ENCODE measurements at places on chromosomes 4 and X.

DNA sequence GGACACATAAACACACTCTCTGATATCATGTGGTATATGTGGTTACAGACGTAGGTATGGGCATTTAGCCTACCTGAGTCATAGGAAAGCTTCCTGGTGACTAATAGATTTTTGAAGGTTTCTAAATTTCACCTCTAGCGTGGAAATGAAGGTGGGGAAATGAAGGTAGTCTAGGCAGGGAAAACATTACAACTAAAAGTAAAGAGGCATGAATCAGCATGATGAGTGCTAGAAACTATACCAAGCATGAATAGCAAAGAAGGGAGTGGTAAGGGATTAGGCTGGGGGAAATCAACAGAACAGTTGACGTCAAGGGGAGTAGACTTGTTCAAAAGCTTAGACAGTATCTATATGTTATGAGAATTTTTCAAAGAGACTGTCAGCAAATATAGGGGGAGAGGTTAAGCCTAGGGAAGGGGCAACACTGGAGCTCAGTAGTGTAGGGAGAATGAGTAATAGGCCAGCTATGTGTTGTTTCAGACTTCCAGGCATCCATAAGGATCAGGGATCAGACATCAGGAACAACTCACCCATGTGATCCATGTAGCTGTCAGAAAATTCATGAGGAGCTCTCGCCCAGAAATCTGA, 279.3 kb upstream of the DIPK2B start:
- no peak for DNase-seq

DNA sequence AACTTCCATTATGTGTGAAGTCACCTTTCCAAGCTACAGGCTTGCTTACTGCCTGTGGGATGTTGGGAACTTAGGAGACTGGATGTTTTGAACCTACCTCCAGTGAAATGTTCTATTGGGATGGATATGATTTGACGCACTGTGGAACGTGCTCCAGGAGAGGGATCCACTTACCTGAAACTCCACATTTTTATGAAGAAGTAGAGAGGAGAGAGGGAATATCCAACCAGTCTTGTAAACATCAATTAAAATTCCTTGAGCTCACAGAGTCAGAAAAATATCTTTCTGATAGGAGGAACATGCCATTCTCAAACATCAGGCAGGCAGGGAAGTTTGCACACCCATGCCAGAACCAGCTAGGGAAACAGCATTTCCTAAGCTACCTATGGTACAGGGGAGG, 91.1 kb upstream of the MAOA start:
- DNase-seq, result no peak

- DNase-seq, result no peak
Measured at GRCh38 chr4:38368613-38369012, 295.4 kb upstream of the KLF3 start.

GRCh38 chrX:13287816-13288215, 32.0 kb downstream of the ATXN3L start:
- no peak for DNase-seq

DNA sequence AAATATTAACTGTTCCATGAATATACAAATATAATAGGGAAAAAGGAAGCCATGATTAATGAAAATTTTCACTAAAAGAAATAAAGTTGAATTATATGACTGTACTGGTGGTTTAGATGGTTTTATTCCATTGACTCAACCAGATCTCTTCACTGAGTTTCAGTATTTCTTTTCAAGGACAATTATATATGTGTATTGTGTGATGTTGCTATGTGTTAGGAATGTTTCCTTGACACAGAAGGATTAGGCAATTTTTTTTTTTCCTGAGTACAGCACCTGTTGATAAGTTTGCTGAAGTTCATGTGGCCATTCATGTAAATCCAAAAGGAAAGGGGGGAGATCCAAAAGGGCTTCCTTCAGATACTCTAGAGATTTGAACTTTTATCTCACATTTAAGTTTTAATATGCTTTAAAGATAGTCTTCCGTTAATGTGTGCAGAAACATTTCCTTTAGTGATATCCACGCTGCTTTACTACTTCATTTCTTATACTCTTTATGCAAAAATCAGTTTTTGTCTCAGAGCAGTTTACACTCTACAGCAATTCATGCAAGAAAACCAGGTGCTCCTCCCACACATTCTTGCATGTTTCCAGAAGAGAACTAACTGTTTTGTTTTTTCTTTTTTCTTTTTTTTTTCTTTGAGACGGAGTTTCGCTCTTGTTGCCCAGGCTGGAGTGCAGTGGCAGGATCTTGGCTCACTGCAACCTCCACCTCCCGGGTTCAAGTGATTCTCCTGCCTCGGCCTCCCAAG, 249.1 kb downstream of the RPA4 start:
- no peak for DNase-seq

- no peak for DNase-seq
Measured at GRCh38 chr4:21009956-21010355, 309.7 kb downstream of the PACRGL start.

DNA sequence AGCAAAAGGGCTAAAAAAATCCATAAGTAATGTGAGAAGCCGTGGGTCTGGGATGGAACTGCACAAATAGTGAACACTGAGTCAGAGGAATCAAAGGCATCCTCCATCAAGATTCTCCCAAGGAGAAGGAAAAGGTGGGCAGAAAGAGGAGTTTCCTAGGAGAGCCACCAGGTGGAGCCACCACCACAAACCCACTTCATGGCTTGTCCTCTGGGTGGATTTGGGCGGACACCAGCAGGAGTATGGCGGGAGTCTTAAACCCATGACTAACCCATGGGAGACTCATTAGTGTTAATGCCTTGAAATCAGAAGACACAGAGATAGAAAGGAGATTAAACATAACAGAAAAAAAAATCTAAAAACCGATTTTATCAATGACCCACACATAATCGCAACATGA, 147.7 kb downstream of the SH3KBP1 start:
- no peak for DNase-seq

DNA sequence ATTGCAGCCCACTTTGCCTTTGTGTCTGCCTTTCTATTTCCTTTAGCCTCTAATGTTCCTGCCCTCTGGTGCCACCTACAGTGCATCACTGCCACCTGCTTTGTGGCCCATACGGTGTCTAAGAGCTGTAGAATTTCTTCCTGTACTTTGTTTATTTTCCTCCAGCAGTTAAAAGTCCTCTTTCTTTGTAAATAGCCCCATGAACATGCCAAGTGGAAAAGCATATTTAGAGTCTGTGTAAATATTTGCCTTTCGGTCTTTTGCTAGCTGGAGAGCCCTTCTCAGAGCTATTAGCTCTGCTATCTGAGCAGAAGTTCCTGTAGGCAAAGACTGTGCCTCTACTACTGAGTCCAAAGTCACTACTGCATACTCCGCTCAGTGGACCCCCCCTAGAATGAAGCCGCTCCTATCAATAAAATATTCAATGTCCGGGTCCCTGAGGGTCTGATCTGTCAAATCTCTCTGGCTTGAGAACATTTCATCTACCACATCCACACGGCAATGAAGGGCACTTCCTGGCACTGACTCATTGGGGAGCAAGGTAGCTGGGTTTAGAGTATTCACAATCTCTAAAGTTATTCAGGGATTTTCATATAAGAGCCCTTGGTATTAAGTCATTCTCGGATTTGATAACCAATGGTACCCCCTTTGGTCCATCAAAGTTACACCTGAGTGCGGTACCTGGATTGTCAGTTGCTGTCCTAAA, 36.3 kb downstream of the SULT1E1 start:
- DNase-seq, result no peak

DNA sequence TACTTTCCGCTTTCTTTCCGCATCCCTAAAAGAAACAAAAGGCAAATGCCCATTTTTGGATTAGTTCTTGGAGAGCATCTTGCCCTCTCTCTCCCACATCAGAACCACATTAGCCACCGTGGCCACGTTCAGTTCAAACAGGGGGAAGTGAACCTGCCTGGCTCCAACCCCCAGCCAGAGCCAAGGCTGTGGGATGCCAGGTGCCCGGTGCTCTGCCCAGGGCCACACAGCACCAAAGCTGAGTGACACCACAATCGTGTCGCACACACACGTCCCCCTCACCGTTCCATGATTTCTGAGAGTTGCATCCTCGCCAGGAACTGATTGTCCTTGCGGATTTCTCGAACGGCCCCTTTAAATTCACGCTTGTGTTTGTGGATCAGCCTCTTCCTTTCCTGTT, 24.3 kb downstream of the NOP14 start:
- no peak for DNase-seq

DNA sequence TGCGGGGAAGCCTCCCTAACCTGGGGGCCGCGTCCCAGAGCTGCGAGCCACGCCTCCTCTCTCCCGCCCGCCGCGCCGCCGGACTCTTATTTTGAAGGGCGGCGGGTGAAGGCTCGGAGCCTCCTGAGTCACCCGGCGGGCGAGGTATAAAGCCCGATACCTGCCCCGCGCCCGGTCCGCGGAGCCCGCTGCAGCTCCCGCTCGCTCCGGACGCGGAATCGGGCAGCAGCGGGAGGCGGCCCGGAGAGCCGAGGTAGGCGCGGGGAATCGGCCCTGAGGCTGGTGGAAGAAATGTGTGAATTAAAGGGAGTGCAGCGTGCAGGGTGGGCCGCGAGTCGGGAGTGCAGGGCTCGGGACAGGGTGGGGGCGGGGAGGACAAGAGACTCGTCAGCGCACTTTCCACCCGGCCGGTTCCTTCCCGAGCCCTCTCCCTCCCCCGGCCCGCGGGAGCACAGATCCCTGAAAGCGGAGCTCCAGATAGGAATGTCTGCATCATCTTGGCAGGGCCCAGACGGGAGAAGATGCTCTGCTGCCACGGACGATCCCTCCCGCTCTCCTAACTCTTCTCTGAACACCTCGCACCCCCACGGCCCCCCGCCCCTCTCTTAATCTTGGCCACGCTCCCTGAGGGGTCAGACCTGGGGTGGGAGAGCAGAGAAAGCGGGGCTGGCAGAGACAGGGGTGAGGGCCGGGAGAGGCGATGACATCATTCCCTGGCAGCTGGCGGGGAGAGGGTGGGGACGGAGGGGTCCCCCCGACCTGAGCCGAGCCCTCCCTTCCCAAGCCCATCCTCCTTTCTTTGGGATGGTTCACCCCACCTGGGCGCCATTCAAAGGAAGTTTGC, 177.9 kb downstream of the CBR4 start:
- no peak for DNase-seq

DNA sequence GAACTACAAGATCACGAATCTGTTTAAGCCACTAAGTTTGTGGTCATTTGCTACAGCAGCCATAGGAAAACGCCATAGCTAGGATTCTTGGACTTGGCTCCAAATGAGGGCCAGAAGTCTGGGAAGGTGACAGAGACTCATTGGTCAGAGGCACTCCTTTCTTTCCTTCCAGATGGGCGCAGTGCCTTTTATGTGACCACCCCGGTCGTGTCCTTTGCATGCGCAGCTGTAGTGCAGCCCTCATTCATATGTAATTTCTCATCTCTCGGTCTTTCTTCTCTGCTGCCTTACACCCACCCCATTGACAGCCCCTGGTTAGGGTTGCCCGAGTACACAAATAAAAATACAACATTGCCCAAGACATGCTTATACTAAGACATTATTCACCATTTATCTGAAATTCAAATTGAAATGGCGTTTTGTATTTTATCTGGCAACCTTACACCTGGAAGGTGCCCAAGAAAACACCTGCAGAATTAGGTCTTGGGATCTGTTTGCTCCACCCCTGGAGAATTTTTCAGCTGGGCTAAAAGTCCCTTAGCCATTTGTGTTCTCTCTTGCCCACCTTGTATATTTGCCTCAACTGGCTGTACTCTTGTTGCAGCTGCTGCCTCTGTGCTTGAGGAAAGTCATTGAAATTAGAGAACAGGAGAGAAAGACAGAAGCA, 21.9 kb downstream of the CCKAR start:
- DNase-seq, result no peak

DNA sequence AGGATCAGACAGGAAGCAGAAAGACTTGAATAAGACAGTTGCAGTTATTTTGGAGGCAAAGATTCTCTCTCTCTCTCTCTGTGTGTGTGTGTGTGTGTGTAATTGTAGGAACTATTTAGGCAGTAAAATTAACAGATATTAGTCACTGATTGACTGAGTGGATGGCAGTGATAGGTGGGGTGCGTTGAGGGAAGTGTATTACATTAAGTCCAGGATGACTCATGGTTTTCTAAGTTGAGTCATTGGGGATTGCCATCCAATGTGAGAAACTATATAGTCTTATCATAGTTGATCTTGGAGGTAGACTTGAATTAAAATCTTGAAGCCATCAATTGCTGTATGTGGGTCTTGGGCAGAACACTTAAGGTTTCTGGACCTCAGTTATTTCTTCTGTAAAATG, 75.4 kb downstream of the AR start:
- DNase-seq, result no peak

GRCh38 chr4:177441061-177441802, 1.0 kb downstream of the AGA start:
- no peak for DNase-seq

- DNase-seq, result no peak
Measured at GRCh38 chrX:50697691-50698090, 116.3 kb downstream of the SHROOM4 start.
